ENCODE measurements at places on chromosomes 2 and 18.

DNA sequence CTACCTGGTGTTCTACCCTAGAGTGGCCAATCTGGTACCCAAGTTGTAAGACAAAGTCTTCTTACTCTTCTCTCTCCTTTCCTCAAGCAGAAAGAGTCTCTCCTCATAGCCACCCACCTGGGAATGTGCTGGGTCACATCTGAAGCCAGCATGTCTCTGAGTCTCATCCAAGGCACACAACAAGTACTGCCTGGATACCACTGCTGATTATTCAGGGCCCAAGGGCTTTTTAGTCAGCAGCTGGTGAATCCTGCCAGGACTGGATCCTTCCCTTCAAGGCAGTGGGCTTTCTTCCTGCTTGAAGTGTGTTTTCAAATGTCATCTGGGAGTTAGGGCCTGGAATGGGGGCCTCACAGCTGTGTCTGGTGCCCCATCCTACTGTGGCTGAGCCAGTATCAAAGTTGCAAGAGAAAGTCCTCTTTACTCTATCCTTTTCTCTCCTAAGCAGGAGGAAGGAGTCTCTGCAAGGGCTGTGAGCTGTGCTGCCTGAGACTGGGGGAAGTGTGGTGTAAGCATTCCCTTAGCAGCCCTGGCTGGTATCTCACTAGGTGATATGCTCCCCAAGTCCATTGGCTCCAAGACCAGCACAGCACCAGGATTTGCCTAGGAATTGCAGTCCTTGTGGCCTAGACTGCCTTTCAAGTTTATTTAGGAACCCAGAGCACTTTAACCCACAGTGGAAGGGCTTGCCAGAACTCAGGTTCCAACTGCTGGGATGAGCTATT is 27.2 kb downstream of the OXER1 start:
- DNase-seq: no peak

- DNase-seq: no peak
Measured at GRCh38 chr2:218332920-218333645, 23.6 kb upstream of the CATIP start.

- no peak for DNase-seq
Measured at GRCh38 chr2:209368914-209369313, 54.9 kb upstream of the MAP2 start.

DNA sequence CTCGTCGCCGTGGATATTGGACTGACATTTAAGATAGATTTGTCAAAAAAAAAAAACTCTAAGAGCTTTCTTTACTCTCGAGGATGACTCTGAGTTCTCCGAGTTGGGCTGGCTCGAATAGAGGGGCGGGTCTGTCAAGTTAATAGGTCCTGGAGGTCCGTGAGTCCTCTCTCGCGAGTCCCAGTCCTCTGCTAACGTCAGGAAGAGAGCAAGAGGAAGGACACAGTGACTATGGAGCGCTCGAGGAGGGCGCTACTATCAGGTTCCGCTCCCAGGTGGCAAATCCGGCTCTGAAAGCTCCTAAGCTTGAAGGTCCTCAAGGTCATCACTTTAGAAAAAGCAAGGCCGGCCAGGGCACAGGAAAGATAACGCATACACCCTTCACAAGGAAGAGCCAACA is 404 bp upstream of the AKAIN1 start:
- no peak for DNase-seq

DNA sequence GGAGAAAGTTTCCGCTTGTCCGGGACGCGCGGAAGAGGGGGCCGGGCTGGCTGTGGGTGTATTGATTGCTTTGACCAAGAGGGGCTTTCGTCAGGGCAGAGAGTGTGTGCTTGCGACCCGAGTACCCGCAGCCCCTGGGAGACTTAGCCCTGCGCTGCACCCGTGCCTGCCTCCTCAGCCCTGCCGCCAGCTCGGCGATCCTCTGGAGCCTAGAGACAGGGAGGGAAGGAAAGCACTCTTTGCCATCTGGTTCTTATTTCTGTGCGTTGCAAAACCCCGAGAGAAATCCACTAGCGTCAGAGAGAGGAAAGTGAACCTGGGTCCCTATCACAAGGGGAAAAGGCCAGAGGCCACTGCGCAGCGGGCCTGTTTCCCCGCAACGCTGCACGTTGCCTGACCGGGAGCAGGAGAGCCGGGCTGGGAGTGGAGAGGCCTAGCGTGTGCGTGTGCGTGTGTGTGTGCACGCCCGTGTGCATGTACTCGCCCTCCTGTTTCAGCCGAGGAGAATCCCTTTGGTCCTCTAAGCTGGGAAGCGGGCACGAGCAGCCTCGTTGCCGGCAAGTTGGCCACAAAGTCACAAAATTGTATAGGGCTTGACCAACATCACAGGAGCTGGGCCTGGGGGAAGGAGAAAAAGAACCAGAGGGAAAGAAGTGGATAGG is 1.7 kb downstream of the SIX3 start:
- DNase-seq: no peak

DNA sequence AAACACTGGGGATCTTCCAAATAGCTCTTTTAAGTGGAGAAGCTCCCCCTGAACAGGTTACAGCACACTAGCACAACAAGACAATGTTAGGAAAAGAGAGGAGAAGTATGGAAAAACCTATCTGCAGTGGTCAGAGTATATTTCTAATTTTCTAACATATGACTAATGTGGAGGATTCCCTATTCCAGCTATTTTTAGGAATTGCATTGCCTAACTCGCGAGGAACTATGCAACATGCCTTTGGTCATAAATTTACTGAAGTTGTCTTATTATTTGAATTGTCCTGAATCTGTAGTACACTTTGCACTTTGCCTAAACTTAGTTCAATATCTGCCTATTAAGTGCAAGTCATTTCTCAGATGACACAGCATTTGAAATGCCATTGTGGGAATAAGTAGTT is 381.4 kb downstream of the CCDC85A start:
- no peak for DNase-seq

DNA sequence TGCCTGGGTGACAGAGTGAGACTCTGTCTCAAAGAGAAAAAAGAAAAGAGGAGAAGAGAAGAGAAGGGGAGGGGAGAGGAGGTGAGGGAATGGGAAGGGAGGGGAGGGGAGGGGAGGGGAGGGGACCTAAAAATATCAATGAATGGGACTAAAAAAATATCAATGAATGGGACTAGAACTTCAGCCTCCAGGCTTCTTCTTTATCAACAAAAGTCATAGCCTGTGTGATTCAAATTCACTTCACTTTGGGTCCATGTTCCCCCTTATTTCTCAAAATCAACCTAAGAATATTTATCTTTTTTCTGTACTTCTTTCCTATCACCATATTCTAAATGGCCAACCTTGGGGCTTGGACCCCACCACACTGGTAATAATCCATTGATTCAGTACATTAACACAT is 92.1 kb upstream of the PIK3C3 start:
- DNase-seq: no peak

DNA sequence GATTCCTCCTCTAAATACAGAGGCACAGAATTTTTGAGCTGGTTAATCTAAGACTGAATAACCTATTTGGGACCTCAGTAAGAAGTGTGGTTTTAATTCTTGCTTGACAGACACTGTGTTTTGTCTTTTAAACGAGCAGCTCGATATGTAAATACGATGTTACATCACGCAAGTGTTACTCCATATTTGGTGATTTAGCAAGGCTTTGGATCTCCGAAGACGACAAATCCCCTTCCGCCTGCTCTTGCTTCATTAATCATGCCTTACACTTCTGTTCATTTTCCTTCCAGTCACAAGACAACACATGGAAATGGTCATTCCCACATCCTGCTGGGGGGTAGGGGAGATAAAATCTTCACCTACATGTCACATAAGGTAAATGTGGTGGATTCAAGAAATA is 9.4 kb downstream of the BCL11A start:
- no peak for DNase-seq

- no peak for DNase-seq
Measured at GRCh38 chr2:195651046-195651445, 6.0 kb upstream of the SLC39A10 start.

DNA sequence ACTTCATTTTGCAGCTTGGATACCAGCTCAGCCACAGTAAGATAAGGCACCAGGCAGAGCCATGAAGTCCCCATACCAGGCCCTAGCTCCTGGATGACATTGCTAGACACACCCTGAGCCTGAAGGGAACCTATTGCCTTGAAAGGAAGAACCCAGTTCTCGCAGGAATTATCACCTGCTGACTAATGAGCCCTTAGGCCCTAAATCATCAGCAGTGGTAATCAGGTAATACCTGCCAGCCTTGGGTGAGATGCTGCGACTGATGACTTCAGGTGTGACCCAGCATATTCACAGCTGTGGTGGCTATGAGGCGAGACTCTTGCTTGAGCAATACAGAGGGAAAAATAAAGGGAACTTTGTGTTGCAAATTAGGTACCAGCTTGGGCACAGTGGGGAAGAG is 24.9 kb downstream of the CLK1 start:
- DNase-seq: no peak

- no peak for DNase-seq
Measured at GRCh38 chr2:229335330-229335729, 64.2 kb upstream of the PID1 start.

GRCh38 chr18:79846936-79847557 is 49.3 kb downstream of the KCNG2 start:
- no peak for DNase-seq

DNA sequence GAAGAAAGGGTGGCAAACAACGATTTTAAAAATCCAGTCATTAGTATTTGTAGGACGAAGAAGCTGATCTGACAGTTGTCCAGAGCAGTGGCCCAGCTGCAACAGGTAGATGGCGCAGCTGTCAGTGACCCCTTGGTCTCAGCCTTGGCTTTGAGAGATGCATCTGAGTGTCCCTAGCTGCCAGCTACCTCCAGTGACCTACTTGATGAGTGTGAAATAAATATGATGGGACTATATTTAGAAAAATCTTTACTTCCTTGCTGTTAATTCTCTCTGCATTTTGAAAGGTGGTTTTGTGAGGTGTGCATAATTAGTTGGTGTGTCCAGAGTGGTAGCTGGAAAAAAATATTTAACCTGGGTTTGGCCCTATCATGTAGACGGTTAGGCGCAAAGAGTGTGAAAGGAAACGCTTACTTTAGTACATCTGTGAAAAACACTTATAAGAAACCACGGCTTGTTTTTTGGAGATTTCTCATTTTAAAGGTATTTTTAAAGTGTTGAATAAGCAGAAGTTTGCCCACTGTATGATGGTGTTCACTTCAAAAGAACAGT is 963 bp downstream of the INPP1 start:
- no peak for DNase-seq

GRCh38 chr2:60079562-60079961 is 473.9 kb downstream of the BCL11A start:
- DNase-seq: no peak

DNA sequence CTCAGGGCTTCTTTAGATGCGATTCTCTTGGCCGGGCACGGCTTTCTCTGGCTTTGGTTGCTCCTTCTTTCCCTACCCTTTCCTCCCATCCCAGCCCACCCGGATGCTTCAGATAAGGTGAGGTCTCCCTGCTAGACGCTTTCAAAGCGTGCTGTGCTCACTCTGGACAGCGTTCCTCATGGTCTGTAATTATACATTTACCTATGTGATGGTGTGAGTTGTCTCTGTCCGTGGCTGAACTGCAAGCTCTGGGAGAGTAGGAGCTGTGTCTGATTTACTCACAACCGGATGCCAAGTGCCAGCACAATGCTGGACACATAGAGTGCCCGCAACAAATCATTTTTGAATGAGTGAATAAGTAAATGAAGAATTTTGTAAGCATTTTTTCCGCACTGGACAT is 26.8 kb upstream of the PNPT1 start:
- no peak for DNase-seq

DNA sequence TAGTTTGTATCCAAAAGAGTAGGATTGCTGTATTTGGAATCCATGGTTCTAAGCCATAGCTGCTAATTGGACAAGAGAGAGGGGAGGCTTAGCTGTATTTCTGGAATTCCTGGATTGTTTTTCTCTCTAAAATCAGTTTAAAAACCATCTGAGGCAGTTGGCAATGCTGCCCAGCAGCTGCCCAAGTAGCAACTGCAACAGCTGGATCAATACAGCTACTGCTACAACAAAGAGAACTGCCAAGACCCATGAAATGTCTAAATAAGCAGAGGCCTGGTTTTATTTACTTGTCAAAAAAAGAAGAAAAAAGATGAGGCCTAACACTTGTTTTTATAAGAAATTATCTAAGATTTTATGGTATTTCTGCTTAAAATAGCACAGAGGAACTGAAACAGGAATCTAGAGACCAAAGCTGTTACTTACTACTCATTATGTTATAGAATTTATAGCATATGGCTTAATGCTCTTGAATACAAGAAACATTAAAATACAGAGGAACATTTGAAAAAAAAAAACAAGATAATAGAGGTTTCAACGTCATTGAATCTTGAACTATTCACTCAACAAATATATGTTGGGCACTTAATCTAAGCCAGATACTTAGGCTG is 39.1 kb downstream of the TMEFF2 start:
- DNase-seq: no peak

GRCh38 chr2:233544200-233544610 is 22.4 kb downstream of the USP40 start:
- DNase-seq: no peak

- DNase-seq: no peak
Measured at GRCh38 chr2:20343128-20343527, 7.5 kb downstream of the PUM2 start.

DNA sequence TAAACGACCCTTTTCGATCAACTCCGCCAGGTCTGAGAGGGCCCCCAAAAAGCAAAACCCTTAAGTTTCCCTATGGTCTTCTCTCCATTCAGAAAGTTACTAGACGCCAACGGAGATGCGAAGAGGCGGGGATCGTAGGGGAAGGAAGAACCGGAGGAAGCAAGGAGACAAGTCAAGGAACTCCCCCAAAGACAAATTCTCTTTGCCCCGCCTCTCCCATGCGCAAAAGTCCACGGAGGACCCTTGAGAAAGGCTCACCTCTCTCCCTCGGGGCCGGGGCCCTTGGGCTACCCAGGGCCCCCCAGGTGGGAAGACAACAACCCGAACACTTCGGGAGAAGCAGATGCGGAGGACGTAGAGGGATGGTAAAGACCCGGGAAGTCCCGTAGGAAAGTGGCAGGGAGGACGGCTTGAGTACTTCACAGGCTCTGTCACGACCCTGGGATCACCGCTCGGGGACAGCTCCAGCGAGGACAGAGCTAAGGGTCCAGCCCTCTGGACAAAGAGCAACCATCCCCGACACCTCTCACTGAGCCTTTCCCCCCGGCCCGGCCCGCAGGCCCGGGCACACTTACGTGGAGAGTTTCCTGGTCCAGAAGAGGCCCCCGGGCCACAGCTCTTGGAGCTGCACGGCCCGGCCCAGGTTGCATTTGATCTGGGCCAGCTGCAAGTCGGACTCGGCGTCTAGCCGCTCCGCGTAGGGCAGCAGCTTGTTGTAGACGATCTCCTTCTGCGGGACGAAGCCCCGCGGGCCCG is 647 bp downstream of the PSME4 start:
- peak; percentile 42 for DNase-seq

GRCh38 chr2:120661551-120661950 is 74.1 kb upstream of the GLI2 start:
- DNase-seq: no peak

Data from stimulated activated naive CD8-positive, alpha-beta T cell treated with anti-CD3 and anti-CD28 coated beads, Interleukin-15, amount 100 ng/mL, for 72 hours (primary cell).